ENCODE measurements at places on chromosomes 1 and 21.

DNA sequence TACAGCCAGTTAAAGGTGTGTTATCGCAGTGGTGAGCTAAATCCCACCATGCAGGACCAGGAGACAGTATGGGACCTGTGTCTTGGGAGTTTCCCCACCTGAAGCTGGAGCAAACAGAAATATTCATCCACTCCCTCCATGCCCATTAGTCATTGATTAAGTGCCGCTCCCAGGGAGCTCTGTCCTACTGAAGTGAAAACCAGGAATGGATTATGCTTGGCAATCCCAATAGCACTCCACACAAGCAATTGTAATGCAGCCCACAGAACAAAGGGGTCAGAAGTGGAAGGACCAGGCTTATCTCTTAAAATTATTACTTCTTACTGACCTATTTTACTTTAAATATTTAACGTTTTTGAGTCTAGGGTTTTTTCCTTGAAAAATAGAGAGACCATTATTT, 1005.4 kb downstream of the ADGRL2 start:
- DNase-seq, result no peak

- peak; percentile 55 for DNase-seq
These were observed 26.7 kb downstream of the SLC2A1 start for GRCh38 chr1:42931911-42932422.

- DNase-seq, result no peak
These were observed 50.7 kb downstream of the KLHDC7A start for GRCh38 chr1:18531503-18531845.

DNA sequence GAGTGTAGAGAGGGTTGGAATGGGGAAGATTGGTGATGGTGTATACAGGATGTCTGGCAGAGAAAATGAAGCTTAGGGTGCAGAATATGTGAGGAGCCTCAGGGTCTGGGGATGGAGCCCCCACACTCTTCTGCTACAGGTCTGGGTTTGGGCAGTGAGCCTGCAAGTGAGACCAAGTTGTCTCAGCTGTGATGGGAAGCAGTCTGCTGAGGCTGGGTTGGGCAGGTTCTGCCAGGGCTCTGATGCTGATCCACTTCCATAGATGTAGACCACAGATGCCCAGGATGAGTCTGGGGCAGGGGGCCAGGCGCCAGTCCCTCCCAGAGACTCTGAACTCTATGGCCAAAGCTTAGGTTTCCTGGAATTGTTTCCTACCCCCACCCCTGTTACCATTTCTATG, 516.9 kb downstream of the PTPRU start:
- DNase-seq, result no peak

- DNase-seq, result no peak
These were observed 11.3 kb upstream of the ADGRB2 start for GRCh38 chr1:31775210-31775999.
